ENCODE measurements at places on chromosomes 6 and 20.

DNA sequence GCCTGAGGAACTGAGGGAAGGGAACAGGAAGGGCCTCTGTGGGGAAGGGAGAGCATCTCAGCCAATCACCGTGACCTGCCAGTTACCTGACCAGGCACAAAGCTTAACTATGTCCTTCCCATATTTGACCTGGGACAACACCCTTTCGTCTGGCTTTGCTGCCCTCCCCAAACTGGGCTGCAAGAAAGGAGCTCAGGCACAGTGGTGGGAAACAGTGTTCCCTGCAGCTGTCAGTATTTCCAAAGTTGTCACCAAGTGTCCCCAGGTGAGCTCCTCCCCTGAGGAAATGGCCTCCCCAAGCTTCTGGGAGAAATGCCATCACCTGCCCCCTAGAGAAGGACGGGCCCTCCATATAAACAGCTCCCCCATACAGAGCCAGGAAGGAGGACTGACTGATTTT is 17.9 kb downstream of the NCR2 start:
- no peak for DNase-seq

DNA sequence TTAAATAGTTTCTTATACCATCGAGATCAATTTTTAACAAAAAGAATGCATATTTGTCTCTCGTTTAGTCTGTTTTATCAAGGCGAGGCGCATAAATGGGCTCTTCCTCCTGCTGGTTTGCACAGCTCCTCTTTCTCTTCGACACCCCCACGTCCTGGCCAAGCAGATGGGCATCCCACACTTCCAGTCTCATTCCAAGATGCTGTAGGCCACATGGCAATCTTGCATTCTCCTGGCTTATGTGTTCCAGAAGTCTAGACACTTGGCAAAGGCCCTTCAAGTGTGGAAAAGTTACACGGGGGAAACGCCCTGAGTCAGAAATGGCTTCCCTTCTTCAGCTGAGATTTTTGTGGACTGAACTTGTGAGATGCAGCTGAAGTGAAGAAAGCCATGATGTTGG is 447.1 kb downstream of the QKI start:
- DNase-seq: no peak

DNA sequence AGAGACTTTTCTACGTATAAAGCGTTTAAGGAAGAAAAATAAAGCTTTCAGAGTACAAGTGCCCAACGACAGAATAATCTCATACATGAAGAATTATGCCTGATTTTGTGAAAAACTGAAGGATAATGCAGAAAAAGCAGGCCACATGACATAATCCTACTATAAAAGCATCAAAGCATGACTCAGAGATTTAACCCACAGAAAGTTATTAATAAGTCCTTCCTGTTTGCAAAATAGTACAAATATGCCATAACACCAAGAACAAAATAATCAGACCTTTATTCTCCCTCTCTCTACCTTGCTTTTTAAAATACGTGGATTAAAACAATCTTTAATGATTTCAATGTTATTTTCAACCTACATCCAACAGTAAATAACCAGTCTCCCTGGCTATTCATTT is 118.6 kb upstream of the BCLAF1 start:
- peak; percentile 37 for DNase-seq

GRCh38 chr6:39037707-39038106 is 10.9 kb upstream of the GLP1R start:
- no peak for DNase-seq

- no peak for DNase-seq
These were observed at the start of gene FRK for GRCh38 chr6:116060572-116061283. Gene FRK (minus strand): TSS chr6:116060891. CDS start chr6:116060311, 580 bp downstream.

DNA sequence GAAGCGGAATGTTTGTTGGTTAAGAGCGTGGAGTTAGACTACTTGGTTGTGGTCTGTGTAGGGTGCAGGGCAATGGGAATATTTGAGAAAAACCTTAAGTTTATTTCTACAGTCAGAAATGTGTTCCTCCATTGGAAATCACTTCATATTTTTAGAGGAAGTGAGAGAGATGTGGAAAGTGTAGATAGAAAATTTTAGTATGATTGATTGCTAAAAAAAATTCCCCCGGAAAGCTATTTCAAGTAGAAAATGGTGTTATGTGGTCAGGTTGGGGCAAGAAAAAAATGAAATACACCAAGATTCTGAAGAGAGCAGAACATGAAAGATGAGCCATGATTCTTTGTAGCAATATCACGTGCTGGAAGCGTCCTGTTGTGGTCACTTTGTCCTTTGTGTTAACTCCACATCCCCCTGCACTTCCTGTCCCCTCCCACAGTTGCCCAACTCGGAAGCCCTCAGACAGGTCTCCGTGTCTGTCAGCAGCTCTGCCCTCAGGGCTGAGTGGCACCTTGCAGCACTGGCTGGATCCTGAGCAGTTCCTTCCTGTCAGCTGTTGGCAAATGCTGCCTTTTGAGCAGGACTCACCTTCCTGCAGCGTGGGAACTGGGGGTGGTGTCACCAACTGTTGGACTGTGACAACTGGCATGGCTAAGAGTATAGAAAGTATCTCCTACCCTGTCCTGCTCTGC is 137.5 kb upstream of the SLC24A3 start:
- no peak for DNase-seq

DNA sequence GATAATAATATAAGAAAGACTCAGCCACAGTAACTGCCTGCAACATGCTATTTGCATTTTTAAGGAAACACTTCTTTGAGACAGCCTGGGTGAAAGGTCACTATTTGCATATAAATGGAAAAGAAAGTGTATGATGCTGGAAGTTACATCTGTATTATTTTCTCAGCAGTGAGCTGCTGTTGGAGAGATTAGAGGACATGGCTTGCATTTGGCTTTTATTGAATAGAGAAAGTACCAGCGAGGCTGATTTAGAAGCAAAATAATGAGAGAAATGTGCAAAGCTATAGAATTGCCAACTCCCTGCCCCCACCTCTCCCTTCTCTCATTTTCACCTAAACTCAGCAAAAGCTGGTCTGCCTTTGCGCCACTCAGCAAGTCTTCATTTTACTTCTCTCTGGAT is 12.7 kb downstream of the MYT1 start:
- DNase-seq: no peak

- DNase-seq: no peak
These were observed 108.3 kb downstream of the PSMB1 start for GRCh38 chr6:170444811-170445211.

- peak; percentile 76 for DNase-seq
These were observed 16.2 kb downstream of the DNAJC5 start for GRCh38 chr20:63911176-63911575.

GRCh38 chr6:14819001-14819400 is 426.9 kb upstream of the JARID2 start:
- no peak for DNase-seq

GRCh38 chr20:8571611-8572010 is 439.5 kb downstream of the PLCB1 start:
- no peak for DNase-seq

GRCh38 chr6:118589186-118589585 is 41.1 kb downstream of the PLN start:
- DNase-seq: no peak

DNA sequence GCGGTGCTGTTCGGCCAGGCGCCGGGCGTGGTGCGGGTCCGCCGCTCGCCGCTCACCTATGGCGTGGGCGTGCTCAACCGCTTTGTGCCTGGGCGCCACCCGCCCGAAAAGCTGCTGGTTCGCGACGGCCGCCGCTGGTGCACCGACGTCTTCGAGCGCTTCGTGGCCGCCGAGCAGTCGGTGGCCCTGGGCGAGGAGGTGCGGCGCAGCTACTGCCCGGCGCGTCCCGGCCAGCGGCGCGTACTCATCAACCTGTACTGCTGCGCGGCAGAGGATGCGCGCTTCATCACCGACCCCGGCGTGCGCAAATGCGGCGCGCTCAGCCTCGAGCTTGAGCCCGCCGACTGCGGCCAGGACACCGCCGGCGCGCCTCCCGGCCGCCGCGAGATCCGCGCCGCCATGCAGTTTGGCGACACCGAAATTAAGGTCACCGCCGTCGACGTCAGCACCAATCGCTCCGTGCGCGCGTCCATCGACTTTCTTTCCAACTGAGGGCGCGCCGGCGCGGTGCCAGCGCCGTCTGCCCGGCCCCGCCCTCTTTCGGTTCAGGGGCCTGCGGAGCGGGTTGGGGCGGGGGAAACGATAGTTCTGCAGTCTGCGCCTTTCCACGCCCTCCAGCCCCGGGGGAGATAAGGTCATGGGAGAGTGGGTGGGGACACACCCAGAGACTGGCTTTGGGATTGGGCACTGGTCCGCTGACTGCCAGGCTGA is 15.7 kb downstream of the ADISSP start:
- no peak for DNase-seq

- DNase-seq: no peak
These were observed 39.4 kb downstream of the YTHDF1 start for GRCh38 chr20:63176427-63177133.

- DNase-seq: no peak
These were observed 76.8 kb downstream of the ERMARD start for GRCh38 chr6:169828176-169828575.

DNA sequence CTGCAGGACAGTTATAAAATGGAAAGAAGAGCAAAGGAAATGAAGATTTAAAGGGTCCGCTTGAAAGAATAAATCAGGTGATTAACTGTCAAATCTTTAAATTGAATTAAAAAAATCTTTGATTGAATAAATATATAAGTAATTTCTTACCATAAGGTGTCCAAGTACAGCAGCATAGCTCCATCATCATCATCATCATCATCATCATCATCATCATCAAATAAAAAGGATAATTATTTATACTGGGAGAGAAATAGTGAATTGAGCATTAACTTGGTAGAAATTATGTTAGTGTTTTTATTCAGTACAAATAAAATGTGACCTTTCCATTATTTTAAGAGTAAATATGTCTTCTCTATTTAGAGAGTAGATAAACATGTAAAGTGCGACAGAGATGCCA is 745.6 kb upstream of the MARCKS start:
- no peak for DNase-seq

GRCh38 chr6:14499841-14500240 is 382.3 kb downstream of the CD83 start:
- peak; percentile 95 for DNase-seq

DNA sequence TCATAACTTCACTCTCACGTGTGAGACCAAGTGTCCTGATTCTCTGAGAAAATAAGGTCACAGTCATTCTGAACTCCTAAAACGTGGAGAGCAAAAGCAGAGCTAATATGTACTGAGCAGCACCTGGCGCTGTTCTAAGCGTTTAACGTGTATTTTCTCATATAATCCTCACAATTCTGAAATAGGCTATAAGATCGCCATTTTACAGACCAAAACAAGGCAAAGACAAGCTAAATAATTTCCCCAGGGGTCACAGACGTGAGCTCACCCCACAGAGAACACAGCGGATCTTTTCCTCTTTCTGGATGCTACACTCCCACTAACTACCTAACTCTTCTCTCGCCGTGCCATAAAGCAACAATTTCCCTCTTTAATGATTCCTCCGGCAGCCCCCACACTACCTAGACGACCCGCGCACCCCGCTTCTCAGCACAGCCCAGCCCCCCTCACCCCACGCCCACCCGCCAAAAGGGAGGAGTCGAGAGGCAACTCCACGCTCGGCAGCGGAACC is 636 bp downstream of the SUPT3H start:
- DNase-seq: no peak

- DNase-seq: no peak
These were observed 68.7 kb downstream of the ATRN start for GRCh38 chr20:3539311-3540107.

GRCh38 chr6:150004101-150004782 is 21.1 kb downstream of the RAET1L start:
- DNase-seq: no peak

- DNase-seq: no peak
These were observed 44.7 kb downstream of the GSTA2 start for GRCh38 chr6:52718550-52718949.

DNA sequence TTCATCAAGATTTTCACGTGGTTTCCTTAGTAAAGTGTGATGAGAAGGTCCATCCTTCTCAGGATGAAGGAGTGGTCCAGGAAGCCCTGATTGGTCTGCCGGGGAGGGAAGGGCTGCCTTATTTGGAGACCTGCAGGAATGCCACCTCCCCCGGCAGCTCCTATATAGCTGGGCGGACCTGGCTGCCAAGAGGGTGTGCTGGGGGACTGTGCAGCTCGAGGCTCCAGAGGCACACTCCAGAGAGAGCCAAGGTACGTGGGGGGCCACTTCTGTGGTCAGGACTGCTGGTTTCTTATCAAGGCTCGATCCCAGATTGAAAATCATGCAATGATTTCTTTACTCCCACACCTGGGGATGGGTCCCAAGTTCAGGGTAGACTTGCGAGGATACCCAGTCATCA is at the start of gene PRND:
Gene PRND (plus strand): TSS at position 191 of the 400 bp plus-strand sequence. CDS start 2,643 bp downstream, outside the sequence.
- no peak for DNase-seq
